Activated CD4-positive, alpha-beta T cell treated with anti-CD3 and anti-CD28 coated beads, Interleukin-2, amount 50 U/mL, for 1 hour (primary cell): ENCODE measurements at places on chromosomes 1 and 21.

DNA sequence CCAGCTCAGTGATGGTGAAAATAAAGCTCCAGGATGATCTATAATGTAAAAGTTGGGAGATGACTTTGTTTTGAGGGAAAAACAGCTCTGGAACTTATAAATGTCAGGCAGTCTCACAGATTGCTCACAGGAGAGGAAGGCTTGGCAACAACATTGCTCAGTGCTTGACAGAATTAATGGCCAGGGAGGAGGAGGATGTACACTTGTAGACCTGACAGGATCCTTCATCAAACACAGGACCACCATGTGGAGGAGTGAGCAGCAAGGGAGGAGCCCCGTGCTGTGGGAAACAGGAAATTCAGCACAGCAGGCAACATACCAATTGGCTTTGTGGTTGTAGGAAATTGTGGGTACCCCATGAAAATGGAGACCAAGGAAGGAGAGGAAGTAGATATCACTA, 291.8 kb upstream of the CAMK1G start:
- no peak for DNase-seq

GRCh38 chr1:145824499-145824842, 471 bp downstream of the POLR3C start:
- DNase-seq: no peak

DNA sequence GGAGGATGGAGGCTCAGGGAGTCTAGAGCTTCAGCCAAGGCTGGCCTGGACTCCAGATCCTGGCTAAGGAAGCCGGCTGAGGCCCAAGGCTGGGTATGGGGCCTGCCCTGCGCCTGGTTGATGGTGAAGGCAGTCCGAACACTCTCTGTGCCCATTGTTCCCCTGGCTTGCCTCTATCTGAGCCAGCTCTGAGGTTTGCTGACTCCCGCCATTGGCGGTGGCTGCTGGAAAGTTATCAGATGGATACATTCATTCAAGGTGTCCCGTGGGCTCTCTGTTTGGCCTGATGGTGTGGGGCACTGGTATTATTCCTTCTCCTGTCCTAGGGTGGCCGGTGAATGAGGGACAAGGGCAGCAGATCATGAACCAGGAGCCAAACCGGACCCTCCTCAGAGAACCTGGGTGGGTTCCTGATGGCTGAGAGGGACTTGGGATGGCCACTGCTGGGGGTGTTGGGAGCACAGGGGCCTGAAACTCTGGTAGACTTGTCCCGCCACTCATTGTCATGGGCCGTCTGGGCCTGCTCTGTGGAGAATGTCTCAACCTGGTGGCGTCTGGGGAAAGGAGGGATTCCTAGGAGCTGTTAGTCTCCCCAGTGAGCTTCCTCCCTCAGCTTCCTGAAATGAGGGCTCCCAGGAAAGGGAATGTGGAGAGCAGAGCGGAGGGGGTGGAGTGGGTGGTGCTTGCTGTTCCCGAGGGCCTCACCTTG, 22.2 kb downstream of the SLC26A9 start:
- no peak for DNase-seq

DNA sequence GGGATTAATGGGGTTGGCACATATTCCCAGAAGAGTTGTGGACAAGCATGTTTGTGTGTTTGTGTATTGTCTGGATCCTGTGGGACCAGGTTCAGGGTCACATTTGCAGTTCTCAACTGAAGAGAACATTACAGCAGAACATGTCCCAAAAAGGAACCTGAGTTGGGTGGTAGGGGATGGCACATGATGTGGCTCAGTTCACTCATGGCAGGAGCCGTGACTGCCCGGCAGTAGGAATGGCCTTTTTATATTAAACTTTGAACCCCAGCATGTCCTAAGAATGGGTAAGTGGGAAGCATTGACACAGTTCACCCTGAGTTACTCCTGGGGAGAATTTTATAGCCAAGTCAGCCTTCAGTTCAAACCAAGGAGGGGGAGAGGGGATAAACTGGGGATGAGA, 41.3 kb downstream of the CXADR start:
- DNase-seq: no peak

GRCh38 chr1:214683621-214684020, 80.6 kb downstream of the CENPF start:
- no peak for DNase-seq

DNA sequence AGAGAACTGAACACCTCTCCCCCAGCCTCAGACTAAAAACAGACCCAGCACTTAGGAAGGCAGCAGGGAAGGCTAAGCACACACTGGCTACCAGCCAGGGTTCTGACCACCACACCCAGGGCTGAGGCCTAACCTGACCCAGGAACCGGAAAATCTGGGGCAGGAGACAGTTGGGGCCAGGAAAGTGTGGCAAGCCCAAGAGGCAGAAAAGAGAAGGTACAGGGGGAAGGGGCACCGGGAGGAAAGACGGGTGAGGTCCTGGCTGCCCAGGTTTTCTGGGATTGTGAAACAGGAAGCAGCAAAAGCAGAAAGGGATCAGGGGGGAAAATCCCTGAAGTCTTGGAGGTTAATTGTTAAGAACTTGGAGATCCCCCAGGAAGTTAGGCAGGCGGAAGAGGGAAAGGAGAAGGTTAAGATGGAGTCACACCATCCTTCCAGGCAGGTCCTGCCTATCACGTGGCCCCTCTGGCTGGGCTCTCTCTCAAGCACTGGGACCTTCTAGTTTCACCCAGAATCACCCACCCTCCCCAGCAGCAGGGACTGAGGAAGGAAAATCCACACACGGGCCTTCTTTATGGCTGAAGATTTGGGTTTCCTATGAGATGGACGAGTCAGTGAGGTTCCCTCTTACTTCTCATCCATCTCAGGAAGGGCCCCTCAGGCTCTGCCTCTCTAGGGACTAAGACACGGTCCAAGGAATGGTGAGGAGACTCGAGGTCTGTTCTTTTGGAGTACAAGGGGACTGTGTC, 2.6 kb downstream of the HDGF start:
- DNase-seq: no peak

- DNase-seq: no peak
These were observed 20.1 kb downstream of the MGST3 start for GRCh38 chr1:165650981-165651625.

GRCh38 chr1:182394055-182394775, 2.6 kb upstream of the GLUL start:
- no peak for DNase-seq

DNA sequence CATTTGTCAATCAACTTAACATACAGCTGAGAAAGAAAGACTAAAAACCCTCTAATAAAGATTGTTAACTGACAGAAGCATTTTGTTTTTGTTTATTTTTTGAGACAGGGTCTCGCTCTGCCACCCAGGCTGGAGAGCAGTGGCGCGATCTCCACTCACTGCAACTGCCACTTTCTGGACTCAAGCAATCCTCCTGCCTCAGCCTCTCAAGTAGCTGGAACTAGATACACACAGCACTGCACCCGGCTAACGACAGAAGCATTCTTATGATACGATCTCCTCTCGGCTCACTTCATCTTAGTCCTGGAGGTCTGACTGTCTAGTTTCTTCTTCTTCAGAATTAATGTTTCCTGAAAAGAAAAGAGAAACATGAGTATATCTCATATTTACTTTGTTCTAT, 23.5 kb downstream of the RSPH1 start:
- no peak for DNase-seq

DNA sequence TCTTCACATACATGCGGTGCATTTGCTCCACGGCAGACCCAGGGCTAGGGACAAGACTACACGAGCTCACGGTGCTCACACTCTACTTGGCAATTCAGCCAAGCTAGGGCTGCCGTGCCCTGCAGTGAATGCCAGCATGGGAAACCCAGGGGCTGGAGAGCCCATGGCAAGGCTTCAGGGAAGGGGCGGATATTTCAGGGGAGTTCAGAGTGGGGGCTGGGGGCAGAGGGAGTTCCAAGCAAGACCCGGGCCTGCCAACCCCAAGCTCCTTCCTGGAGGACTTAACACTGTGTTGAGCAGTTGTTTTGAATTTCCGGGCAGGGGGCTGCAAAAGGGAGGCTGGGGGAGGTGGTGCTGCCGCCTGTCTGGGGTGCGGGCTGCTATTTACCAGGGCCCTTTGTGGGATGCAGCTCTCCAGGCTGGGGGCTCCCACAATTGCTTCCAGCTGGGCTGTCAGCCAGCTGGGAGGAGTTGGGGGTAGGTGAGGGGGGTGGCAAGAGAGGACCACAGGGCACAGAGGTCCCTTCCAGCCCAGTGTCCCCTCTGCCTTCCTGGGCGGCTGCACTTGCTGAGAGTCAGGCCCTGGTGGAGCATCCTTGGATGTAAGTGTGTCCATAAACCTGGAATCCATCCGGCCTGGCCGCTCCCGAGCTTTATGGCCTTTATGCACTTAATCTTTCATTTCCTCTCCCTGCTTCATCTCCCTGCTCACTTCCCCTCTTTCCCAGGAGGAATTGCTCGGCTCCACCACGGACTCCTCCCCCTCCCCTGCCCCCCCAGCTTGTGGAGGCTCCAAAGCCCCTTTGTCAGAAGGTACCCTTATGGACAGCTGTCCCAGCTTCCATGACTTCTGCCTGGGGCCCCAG, 55.8 kb upstream of the SSBP3 start:
- DNase-seq: no peak

DNA sequence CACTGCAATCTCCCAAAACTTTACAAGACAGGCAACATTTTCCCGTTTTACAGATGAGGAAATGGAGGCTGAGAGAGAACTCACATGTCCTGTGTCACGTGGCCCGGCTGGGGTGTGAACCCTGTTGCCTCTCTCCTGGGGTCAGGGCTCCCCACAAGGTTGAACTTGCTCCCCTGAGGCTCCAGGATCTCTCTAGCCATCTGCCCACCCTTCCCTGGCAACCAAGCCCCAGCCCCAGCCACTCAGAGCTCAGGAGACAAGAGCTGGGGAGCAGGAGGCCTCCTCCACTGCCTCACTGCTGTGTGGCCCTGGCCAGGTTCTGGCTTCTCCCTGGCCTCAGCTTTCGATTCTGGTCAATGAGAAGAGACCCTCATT, 11.8 kb downstream of the LAPTM5 start:
- DNase-seq: no peak

DNA sequence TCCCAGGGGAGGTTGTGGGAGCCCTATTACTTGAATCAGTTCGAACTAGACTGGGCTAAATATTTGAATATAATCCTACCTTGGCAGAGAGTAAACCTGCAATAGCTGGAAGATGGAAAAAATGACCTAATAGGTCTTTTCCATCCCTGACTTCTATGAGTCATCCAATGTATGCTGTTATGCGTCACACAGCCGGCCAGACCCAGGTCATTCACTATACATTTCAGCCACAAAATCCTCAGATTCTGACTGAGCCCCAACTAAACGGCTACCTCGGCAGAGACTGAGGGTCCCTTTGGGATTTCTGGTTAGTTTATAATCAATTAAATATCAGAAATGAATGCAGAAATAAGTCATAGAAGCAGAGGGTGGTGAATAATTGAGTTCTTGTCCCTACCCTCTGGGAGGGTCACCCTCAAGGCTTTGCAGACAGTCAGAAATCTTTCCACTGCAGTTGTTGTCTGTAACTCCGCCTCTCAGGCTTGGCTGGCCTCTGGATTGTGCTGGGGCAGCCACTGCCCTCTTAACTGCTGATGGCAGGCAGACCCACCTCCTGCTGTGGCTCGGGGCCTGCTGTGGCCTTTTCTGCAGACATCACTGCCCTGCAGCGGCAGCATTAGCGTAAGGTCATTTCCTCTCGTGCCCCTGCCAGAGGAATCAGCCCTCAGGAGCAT, 240.5 kb downstream of the TGFB2 start:
- no peak for DNase-seq

- no peak for DNase-seq
These were observed 102.3 kb upstream of the IPO9 start for GRCh38 chr1:201726700-201727099.

DNA sequence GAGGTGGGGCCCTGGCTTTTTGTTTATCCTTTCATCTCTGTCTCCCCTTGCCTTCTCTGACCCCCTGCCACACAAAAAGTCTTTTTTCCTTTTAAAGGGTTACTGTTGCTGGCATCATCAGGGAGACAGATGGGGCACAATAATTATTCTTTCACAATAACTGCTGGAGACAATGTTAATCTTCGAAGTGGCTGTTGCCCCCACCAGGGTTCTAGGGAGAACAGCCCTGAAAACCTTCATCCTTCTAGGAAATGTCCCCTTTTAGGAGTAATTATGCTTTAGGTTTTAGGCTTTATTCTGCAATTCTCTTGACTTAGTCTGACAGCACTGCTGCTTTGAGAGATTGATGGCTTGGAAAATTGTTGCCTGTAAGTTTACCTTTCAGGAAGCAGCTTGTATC, 150.0 kb downstream of the NOS1AP start:
- no peak for DNase-seq

DNA sequence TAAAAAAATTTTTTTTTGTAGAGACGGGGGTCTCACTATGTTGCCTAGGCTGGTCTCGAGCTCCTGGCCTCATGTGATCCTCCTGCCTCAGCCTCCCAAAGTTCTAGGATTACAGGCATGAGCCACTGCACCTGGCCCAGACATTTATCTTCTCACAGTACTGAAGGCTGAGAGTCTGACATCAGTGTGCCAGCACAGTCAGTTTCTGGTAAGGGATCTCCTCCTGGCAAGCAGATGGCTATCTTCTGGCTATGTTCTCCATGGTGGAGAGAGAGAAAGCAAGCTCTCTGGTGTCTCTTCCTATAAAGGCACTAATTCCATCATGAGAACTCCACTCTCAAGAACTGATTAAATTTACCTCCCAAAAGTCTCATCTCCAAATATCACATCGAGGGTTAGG, 57.8 kb upstream of the C1orf185 start:
- no peak for DNase-seq

- peak; percentile 67 for DNase-seq
These were observed 543 bp downstream of the KRTAP12-4 start for GRCh38 chr21:44653656-44654575.

GRCh38 chr1:52054496-52055065, 410 bp downstream of the TXNDC12 start:
- no peak for DNase-seq

GRCh38 chr1:17907999-17908398, 152.9 kb downstream of the ACTL8 start:
- no peak for DNase-seq

GRCh38 chr21:19850157-19850556, 1148.1 kb upstream of the NCAM2 start:
- no peak for DNase-seq

DNA sequence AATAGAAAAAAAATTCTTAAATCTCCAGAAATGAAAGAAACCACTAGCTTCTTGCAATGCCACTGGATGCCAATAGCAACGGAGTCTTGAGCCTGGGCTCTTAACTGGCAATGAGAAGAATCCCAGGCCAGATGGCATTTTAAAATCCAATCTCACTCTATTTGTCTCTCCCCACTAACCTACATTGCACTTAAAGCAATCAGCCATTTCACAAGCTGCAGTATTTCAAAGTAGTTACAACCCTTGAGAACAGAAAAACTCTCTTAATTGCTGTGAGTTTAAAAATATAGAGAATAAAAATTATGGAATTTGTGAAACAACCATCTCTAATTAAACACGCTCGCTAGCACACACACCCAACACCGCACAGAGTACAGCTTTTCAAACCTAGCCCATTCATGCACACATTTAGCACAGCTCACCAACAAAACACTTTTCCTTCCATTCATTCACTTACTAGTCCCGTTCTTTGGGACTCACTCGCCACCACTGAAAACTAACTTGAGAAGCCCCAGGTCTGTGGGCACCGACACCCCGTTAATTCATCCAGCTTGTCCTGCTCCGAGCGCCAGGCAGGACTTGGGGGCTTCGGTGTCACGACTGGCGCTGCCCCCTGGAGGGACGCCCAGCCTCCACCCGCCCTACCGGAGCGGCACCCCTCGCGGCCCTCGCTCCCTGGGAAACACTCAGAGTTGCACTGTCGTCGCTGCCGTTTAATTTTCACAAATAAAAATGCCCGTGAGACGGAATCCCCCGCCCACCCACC, 1.0 kb downstream of the DDAH1 start:
- no peak for DNase-seq

GRCh38 chr1:112878321-112878720, 77.7 kb downstream of the SLC16A1 start:
- no peak for DNase-seq
